Ureter (tissue), 1 donor: ENCODE measurements at places on chromosomes 4 and X. TPM values are rescaled to one million over a fixed set of nuclear protein-coding genes. Genes with fewer than 3 reads are reported as not detected.

RAB9B gene
- 6.5 TPM for total RNA-seq

ADAM29 gene
- not detected for total RNA-seq

RASL11B gene
- total RNA-seq, result 14.5 TPM

MTNR1A gene
- not detected for total RNA-seq

SRPX2 gene
- total RNA-seq, result 89.0 TPM

SOD3 gene
- 46.0 TPM for total RNA-seq

STIM2 gene
- total RNA-seq, result 31.2 TPM

UNC5C gene
- 6.2 TPM for total RNA-seq

PRRG3 gene
- 0.91 TPM for total RNA-seq

SLC2A9 gene
- 67.5 TPM for total RNA-seq

NCAPG gene
- 0.94 TPM for total RNA-seq

PPEF1 gene
- total RNA-seq, result 0.29 TPM

ATP8A1 gene
- 12.5 TPM for total RNA-seq

GPC3 gene
- 4.9 TPM for total RNA-seq

WDR17 gene
- total RNA-seq, result 5.5 TPM

TLR8 gene
- total RNA-seq, result 0.89 TPM

CD40LG gene
- total RNA-seq, result not detected

FHIP1A gene
- total RNA-seq, result 25.0 TPM

RASSF6 gene
- total RNA-seq, result 41.7 TPM

TMEM35A gene
- total RNA-seq, result 11.5 TPM

SMIM14 gene
- total RNA-seq, result 48.6 TPM

CPZ gene
- 7.4 TPM for total RNA-seq

TMEM255A gene
- 2.1 TPM for total RNA-seq

TKTL1 gene
- not detected for total RNA-seq

RPL9 gene
- total RNA-seq, result 1,753 TPM

GATA1 gene
- total RNA-seq, result not detected

MAGEA1 gene
- not detected for total RNA-seq

SGMS2 gene
- 17.3 TPM for total RNA-seq

KLF8 gene
- total RNA-seq, result 22.7 TPM

PARM1 gene
- 134 TPM for total RNA-seq

HAND2 gene
- total RNA-seq, result 0.21 TPM

RBMX2 gene
- total RNA-seq, result 17.5 TPM
